Muscle of back (tissue), 13 donors: ENCODE measurements at places on chromosomes 5 and 9.

- DNase-seq: no peak
Measured at GRCh38 chr5:66850354-66851075, 254.3 kb downstream of the MAST4 start.

DNA sequence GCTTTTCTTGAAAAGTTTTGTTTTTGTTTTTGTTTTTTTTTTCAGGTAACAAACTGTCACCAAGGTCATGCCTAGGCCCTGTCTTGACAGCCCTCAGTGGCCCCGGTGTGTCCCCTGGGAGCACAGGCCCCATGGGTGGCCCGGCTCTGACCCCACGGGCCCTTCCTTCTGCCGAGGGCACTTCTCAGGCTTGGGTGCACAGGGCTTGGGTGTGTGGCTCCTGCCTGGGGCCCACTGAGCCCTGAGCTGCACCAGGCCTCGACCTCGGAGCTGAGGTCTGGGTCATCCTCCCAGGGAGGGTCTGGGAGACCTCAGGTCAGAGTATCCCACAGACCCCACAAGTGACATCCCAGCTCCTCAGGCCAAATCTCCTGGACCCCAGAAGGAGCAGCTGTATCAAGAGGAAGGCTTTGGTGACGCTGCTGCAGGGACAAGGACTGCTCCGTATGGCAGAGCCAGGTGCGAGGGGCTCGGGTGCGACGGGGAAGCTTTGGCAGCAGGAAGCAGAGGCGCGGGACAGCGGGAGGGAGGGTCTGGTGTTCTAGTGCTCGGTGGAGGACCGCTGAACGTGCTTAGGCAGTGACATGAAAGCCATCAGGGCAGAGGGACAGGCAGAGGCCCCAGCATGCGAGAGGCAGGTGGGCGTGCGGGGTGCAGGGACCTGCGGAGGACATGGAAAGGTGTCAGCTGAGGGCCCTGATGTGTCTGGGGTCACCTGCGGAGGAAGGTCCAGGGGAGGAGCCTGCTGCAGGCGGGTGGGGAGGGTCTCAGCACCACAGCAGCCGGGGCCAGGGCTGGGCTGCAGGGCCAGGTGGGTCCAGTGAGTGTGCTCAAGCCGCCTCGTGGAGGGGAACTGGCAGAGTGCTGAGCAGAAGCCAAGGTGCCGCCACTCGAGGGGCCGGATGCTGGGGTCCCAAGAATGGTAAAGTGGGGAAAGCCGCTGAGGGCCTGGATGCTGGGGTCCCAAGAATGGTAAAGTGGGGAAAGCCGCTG, 18.4 kb upstream of the SLC9A3 start:
- DNase-seq: no peak

GRCh38 chr9:126519660-126520420, 93.9 kb upstream of the LMX1B start:
- no peak for DNase-seq

DNA sequence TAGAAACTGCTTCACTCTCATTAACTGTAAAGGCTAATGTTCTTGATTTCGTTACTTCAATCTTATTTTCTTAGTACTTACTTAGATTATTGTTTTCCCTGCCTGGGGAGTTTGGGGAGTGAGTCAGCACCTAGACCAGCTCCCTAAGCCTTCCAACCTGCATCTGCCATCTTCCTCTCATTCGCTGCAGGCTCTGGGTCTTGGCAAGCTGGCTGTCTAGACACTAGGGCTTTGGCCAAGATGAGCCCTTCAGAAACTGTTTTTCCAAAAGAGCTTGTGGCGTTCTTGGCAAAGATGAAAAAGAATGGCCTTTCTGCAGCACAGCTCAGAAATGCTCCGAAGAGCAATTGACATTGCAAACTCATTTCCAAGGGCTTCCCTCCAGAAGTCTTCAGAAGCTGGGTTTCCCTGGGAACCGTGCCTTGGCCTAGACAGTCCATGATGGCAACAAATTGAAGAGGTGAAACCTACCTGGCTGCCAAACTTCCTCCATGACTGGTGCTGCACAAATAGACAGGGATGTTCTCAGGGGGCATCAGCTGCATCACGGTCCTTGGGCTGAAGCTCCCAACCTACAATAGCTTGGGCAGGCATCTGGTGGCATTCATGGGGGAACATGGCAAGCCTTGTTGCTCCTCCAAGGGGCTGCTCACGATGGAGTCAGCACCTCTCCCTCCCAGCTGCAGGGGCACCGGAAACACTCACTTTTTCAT, 76.6 kb downstream of the NSUN2 start:
- DNase-seq: no peak

DNA sequence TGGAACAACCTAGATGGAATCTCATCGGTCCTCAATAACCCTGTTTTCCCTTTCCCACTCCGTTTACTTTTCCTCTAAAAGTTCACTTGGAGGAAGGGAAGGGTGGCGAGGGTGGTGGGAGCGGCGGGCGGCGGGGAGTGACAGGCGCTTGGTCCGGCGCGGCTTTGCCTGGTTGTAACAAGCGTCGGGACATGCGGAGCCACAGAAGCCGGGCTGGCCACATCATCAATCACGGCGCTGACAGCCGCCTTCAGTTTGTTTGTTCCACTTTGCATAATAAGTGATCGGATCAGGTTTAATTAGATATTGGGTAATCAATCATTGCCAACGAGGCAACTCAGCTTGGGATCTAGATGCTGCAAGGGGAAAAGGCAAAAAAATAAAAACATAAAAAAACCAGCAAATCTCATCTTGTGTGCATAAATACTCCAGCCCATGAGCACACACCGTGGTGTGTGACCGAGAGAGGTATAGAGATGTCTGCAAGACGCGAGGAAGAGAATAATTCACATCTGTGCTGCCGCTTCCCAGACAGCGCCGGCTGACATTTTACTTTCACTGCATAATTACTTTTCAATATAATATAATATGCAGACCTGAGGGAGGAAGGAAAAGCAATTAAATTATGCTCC, 396.2 kb upstream of the IRX4 start:
- no peak for DNase-seq

GRCh38 chr9:89340332-89340731, 22.0 kb downstream of the SECISBP2 start:
- no peak for DNase-seq
